ENCODE measurements at places on chromosomes 2 and 18.

DNA sequence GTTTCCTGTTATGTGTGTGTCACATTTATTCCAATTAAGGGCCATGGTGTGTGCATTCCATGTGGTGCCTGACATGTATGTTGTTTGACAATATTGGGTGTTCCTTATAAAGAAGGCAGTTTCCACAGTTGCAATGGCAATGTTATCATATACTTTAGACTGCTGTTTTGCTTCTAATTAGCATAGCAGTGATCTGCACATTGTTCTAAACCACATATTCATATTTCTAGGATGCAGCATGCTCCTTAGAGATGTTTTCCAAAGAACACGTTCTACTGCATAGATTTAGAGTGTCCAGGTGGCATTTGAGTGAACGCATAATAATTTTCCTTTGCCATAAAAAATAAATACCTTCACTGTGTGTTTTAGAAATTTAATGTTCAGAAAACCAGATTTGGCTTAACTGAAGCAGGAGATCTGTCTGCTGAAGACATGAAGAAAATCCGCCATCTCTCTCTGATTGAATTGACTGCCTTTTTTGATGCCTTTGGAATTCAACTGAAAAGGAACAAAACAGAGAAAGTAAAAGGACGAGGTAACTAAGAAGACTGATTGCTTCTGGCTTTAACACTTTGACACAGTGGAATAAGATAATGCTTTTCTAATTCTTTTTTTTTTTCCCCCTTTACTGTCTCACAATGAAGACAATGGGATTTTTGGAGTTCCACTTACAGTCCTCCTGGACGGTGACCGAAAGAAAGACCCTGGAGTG, 143.7 kb downstream of the ARHGAP28 start:
- no peak for DNase-seq

DNA sequence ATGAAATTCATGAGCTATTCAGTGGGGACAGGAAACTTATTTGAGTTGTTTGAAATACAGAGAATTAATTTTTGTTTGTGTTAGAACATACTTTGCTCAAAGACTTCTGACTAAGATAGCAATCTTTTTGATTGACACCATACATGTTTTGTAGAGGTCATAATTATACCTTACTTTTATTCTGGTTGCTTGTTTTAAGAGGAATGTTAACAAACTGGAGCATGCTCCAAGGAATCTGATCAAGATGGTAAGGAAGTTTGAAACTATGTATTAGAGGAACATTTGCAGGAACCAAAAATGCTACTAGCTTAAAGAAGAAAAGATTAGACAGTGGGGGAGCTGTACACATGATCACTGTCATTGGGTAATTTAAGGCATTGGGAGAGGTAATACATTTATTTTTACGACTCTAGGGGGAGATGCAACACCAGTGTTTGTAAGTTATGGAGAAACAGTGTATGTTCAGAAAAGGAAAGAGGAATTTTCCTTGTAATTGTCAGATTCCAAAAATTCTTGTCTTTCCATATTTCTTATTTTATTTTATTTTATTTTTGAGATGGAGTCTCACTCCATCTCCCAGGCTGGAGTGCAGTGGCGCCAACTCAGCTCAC, 8.0 kb downstream of the AGFG1 start:
- peak; percentile 20 for DNase-seq

DNA sequence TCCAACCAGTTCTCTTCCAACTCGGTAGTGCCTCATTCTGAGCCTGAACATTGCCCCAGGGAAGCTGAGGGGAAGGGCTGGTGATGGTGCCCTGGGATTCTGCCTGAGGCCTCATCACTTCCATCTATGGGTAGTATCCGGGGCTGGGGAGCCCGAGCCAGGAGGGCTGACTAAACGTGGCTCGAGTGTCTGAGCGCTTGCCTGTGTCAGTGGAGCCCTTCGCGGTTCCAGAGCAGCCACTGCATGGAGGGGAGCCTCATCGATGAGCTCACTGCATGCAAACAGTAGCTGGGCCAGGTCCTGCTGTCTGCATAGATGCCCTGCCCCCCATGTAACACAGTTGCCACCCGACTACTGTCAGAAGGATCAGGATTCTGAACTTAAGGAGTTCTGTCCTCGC, 129.3 kb downstream of the GLI2 start:
- DNase-seq = no peak

GRCh38 chr18:28177828-28178635, 1.1 kb upstream of the CDH2 start:
- no peak for DNase-seq

- DNase-seq = no peak
These were observed 1235.4 kb downstream of the LRP1B start for GRCh38 chr2:140895378-140895777.

DNA sequence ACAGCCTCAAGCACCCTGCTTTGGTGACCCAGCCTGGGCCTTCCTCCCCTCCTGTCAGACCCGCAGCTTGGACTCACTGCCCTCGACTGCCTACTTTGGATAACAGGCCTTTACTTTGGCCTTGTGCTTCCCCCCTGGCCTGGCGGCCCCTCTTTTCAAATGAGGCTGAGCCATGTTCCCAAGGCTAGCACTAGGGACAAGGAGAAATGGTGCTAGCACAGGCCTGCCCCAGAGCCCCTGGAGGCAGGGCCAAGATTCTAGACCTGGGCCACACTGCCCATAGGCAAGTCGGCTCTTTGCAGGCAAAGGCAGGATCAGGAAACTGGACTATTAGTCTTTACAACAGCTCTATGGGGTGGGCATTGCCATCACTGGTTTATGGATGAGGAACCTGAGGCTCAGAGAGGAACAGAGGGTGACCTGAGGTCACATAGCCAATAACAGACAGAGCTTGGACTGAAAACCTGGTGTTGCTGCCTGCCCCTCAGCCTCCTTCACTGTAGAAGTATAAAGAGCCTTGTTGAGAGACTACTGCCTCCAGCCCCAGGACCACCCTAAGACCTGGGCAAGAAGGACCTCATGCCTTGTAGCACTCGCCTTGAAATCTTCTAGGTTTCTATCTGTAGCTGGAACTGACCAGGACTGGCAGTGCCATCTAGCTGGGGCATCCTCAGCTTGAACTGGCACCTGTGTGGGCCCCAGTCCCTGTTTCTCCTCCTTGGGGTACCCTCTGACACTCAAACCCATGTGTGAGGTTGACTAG, 266.3 kb downstream of the DYSF start:
- no peak for DNase-seq
